Activated naive CD8-positive, alpha-beta T cell treated with anti-CD3 and anti-CD28 coated beads for 36 hours (primary cell): ENCODE measurements at places on chromosomes 4 and X. TPM values are rescaled to one million over a fixed set of nuclear protein-coding genes. Genes with fewer than 3 reads are reported as not detected.

DNA sequence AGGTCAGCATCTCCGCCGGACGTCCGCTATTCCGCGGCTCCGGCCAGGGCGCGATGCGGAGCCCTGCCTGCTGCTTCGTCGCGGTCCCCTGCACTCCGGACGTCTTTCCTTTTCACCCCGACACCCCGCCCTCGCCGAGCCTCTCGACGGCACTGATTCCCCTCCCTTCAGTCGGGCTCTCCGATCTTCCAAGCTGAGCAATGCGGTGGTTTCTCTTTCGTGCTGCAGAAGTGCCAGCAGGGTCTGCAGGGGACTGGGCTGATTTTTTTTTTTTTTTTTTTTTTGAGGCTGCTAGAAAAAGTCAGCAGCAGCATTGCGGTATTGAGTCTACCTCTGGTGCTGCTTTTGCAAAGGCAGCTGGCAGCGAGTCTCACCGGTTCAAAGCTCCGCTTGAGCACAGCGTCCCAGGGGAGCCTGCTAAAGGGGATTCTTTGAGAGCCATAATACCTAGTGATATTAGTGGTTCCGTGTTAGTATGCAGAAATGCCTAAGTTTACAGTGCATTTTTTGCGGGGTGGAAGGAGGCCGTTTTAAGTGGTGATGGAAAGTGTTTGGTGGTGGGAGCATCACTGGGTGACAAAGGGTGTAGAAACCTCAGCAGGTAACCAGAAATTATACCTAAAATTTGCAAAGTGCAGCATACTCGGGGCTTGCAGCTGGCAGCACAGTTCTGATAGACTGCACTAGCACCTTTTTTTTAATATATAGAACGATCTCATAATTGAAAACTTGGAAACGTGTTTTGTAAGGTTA, 969 bp downstream of the STIM2 start:
- H3K4me1 ChIP-seq = peaks cover 51% of the 10 kb centered on the region
- no peaks in the 10 kb centered on the region for H3K27me3 ChIP-seq
- H3K36me3 ChIP-seq = peaks cover 8% of the 10 kb centered on the region
- peak; percentile 79 for DNase-seq
- H3K4me3 ChIP-seq = peak overlapping the region; percentile 84

- DNase-seq = no peak
- H3K4me3 ChIP-seq = no peak overlapping the region
- no peaks in the 10 kb centered on the region for H3K36me3 ChIP-seq
- H3K4me1 ChIP-seq = no peaks in the 10 kb centered on the region
- H3K27ac ChIP-seq = no peak overlapping the region
- H3K27me3 ChIP-seq = no peaks in the 10 kb centered on the region
Observed at GRCh38 chr4:95835672-95836071, 4.2 kb upstream of the PDHA2 start.

GNRHR gene
- total RNA-seq = not detected

DNA sequence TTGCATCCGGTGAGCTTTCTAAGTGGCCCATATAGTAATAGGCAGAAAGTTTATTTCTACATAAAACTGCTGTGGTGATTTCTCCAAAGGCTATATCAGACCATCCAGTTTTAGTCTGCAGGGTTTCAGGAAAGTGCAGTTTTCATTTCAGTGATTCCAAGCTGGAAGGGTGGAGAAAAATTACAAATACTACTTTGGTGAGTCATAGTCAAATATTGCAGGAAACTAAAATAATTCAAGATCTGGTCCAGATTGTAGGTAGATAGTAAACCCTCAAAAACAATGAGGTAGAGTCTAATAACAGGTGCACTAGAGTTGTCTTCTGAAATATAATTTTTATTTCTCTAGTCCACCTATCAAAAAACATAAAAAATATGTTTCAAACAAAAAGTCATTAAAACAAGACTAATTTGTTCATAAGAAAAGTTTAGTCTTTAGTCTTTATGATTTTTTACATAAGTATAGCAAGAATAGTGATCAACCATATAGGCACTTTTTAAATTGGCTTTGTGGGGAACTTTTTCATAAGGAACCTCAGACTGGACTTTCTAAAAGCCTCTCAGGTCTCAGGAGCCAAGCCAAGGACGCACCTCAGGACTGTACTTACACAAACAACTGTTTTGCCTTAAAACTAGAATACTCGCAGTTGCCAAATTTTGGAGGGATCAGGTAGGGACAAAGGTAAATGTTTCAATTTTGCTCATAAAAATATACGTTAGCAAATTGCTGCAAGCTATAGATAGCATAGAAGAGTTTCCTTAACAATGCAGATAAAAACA, 101.8 kb upstream of the TLR3 start:
- H3K4me1 ChIP-seq = no peaks in the 10 kb centered on the region
- no peak overlapping the region for H3K27ac ChIP-seq
- no peak for DNase-seq
- H3K4me3 ChIP-seq = no peak overlapping the region
- peaks cover 2% of the 10 kb centered on the region for H3K27me3 ChIP-seq

DNA sequence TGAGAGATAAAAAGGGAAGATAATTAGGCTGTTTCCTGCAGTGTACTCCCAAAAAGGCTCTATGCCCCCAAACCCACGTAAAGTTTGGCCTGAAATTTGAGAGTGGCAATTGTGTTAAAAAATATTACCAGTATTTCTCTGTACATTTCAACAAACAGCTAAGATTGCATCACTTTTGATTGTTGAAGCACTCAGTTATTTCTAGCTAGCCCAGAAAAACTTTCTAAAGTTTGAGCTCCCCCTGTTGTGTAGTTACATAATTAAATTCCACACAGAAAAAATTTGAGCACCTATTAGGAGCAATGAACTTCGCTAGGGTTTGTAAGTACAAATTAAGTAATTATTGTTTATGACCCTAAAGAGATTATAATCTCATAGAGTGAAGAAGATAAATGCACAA, 109.4 kb downstream of the DLG3 start:
- H3K36me3 ChIP-seq = no peaks in the 10 kb centered on the region
- no peaks in the 10 kb centered on the region for H3K27me3 ChIP-seq
- H3K4me3 ChIP-seq = no peak overlapping the region
- peaks cover 12% of the 10 kb centered on the region for H3K4me1 ChIP-seq

GRCh38 chr4:154506253-154506652, 14.7 kb upstream of the DCHS2 start:
- H3K27ac ChIP-seq = no peak overlapping the region
- no peaks in the 10 kb centered on the region for H3K36me3 ChIP-seq
- no peak overlapping the region for H3K4me3 ChIP-seq
- H3K27me3 ChIP-seq = peaks cover 56% of the 10 kb centered on the region
- H3K4me1 ChIP-seq = no peaks in the 10 kb centered on the region

DNA sequence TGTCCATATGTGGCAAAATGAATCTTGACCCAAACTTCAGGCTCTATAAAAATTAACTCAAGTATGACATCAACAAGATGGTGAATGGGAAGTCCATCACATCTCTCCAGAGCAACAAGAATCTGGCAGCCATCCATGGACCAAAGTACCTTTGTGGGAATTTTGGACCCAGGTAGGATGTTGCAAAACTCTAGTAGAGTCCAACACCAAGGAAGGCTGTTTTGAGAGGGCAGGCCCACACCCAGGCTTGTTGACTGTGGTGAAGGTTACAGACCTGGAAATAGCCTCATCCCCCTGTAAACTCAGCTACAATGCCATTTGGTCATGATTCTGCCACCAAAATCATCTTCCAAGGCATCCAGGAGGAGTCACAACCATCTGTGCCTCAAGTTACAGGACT, 12.9 kb downstream of the DGAT2L6 start:
- peaks cover 5% of the 10 kb centered on the region for H3K36me3 ChIP-seq
- no peak for DNase-seq
- no peak overlapping the region for H3K4me3 ChIP-seq

DNA sequence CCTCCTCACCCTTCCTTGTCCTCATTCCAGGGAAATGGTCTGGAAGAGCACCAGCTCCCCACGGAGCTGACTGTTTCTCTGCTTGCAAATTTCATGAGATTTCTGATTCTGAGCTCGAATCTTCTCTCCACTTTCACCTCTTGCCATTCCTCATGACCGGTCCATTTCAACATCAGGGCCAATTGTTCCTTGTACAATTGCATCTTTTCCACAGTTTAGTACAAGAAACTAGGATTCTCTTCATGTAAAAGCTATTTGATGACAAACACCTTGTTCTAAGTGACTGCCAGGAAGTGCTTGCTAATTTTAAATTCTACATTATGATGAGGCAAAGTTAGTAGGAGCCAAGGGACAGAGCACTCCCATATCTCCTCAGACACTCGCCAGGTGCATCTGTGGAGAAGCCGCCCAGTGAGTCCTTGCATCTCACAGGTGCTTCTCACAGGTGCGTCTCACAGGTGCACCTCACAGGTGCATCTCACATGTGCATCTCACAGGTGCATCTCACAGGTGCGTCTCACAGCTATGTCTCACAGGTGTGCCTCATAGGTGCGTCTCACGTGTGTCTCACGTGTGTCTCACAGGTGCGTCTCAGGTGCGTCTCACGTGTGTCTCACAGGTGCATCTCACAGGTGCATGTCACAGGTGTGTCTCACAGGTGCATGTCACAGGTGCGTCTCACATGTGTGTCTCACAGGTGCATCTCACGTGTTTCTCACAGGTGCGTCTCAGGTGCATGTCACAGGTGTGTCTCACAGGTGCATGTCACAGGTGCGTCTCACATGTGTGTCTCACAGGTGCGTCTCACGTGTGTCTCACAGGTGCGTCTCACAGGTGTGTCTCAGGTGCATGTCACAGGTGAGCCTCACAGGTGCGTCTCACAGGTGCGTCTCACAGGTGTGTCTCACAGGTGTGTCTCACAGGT, 3.0 kb upstream of the PDE6B start:
- H3K4me1 ChIP-seq = no peaks in the 10 kb centered on the region
- H3K36me3 ChIP-seq = no peaks in the 10 kb centered on the region
- H3K27me3 ChIP-seq = peaks cover 18% of the 10 kb centered on the region
- no peak for DNase-seq

FHDC1 gene
- total RNA-seq = 0.06 TPM

- peak overlapping the region; percentile 91 for H3K27ac ChIP-seq
- H3K27me3 ChIP-seq = no peaks in the 10 kb centered on the region
- H3K4me3 ChIP-seq = peak overlapping the region; percentile 42
Observed at GRCh38 chr4:55336138-55337034, 9.7 kb upstream of the SRD5A3 start.

GRCh38 chrX:19639056-19639455, 123.7 kb upstream of the MAP3K15 start:
- peaks cover 24% of the 10 kb centered on the region for H3K4me1 ChIP-seq
- H3K4me3 ChIP-seq = no peak overlapping the region
- DNase-seq = no peak
- H3K27me3 ChIP-seq = no peaks in the 10 kb centered on the region

GRCh38 chr4:16672421-16672820, 226.0 kb downstream of the LDB2 start:
- no peak overlapping the region for H3K4me3 ChIP-seq
- H3K36me3 ChIP-seq = no peaks in the 10 kb centered on the region
- no peak overlapping the region for H3K27ac ChIP-seq
- no peaks in the 10 kb centered on the region for H3K4me1 ChIP-seq

DNA sequence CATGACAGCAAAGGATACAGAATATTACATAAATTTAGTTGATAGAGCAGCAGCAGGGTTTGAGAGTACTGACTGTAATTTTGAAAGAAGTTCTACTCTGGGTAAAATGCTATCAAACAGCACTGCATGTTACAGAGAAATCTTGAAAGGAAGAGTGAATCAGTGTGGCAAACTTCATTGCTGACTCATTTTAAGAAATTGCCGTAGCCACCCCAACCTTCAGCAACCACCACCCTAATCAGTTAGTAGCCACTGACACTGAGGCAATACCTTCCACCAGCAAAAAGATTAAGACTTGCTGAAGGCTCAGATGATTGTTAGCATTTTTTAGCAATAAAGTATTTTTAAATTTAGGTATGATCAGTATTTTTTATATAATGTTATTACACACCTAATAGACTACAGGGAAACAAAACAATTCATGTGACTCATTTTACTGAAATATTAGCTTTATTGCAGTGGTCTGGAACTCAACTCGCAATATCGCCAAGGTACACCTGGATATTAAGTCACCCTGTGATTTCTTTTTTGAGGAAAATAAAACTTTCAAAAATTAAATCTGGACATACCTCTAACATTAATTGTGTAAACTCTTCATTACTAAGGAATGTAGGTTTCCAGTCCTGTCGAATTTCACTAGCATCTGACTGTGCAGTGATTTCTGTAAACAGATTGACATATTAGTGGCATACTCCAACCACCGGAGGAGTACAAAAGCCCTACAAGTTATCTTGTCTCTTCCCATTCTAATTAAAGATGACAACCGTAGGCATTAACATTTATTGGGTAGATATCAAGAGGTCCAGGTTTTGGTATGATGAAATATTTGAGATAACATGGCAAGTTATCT, 71.1 kb downstream of the CLOCK start:
- H3K36me3 ChIP-seq = peaks cover 22% of the 10 kb centered on the region
- peak; percentile 2 for DNase-seq
- peaks cover 9% of the 10 kb centered on the region for H3K4me1 ChIP-seq
- no peak overlapping the region for H3K4me3 ChIP-seq
- H3K27ac ChIP-seq = no peak overlapping the region
- H3K27me3 ChIP-seq = no peaks in the 10 kb centered on the region

GRCh38 chrX:132226169-132226568, 6.9 kb upstream of the RAP2C start:
- H3K27ac ChIP-seq = no peak overlapping the region
- H3K27me3 ChIP-seq = no peaks in the 10 kb centered on the region
- H3K4me1 ChIP-seq = peaks cover 7% of the 10 kb centered on the region
- H3K4me3 ChIP-seq = no peak overlapping the region
- no peak for DNase-seq
- H3K36me3 ChIP-seq = no peaks in the 10 kb centered on the region

C4orf50 gene
- not detected for total RNA-seq

- H3K27ac ChIP-seq = no peak overlapping the region
- H3K4me1 ChIP-seq = no peaks in the 10 kb centered on the region
- no peak for DNase-seq
- no peaks in the 10 kb centered on the region for H3K36me3 ChIP-seq
- no peak overlapping the region for H3K4me3 ChIP-seq
Observed at GRCh38 chr4:19982556-19982955, 269.1 kb upstream of the SLIT2 start.

PAK3 gene
- total RNA-seq = 0.62 TPM

DNA sequence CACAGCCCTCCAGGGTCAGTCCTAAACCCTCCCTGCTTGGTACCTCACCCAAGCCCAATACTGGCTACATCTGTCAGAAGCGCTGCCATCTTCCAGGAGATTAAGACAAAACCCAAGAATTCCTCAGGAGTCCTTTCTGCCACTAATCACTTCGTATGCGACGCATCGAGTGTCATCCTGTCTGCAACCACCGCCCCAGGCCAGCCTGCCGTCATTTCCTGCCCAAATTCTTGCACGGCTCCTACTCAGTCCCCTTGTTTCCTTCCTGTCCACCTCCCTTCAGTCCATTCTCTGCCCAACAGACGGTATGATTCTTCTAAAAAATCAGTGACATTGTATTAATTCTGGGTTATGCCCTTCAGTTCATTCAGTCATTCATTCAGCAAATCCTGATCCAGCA, 113.6 kb downstream of the NFKB1 start:
- peak overlapping the region; percentile 95 for H3K27ac ChIP-seq
- H3K27me3 ChIP-seq = no peaks in the 10 kb centered on the region
- H3K36me3 ChIP-seq = peaks cover 89% of the 10 kb centered on the region
- no peak for DNase-seq
- H3K4me1 ChIP-seq = peaks cover 82% of the 10 kb centered on the region

KLKB1 gene
- total RNA-seq = not detected

MTNR1A gene
- total RNA-seq = not detected
